Right renal pelvis (tissue), 4 donors: ENCODE measurements at places on chromosomes 3 and 15.

GRCh38 chr3:78844307-78844706 is 923.5 kb downstream of the ROBO1 start:
- DNase-seq, result no peak

DNA sequence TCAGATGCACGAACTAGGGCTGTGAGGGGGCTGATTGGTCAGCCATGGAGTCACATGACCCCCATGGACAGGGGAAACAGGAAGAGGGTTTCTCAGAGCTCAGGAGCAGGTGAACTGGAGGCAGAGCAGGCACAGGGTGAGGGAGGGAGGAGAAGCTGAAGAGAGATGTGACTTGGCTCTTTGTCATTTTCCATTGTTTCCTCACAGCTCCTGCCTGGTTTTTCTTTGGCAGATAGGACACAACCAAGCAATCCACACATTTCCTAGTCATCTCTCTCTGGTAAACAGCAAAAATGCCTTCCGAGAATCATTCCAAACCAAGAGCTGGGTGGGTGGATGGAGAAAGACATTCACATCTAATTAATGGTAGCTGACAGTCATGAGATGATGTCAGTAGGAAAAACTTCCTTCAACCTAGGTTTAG is 43.4 kb upstream of the LMCD1 start:
- no peak for DNase-seq

DNA sequence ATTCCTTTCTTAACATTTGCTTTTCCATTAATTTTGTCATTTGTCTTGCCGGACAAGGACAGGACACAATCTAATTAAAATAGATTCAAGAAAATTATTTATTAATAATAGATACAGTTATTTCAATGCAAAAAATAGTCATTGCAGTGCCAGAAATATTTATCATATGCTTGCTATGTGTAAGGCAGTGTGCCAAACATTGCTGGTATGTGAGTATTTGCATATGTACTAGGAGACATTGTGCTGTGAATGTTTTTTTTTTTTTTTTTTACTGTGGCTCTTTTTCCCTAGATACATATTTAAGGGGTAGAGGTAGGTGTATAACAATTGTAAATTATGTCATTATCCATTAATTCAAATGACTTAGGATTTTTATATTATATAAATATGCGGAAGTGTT is 23.3 kb downstream of the SPRED1 start:
- no peak for DNase-seq

DNA sequence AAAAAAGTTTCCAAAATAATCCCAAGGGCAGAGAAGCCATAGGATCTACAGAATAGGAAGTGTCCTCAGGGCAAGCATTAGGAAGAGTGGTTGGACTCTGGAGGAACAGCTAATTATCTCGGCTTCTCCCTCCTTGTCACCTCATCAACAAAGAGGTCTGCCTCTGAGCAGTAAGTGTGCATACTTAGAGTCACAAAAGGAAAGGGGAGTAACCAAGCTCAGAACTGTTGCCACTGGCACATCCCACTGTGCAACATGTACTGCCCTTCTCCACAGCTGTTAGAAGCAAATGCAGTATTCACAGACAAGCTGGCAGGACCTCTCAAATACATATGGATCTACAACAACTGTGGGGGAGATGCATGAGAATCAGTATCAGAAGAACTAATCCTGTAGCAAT is 31.5 kb downstream of the NGLY1 start:
- DNase-seq, result no peak

DNA sequence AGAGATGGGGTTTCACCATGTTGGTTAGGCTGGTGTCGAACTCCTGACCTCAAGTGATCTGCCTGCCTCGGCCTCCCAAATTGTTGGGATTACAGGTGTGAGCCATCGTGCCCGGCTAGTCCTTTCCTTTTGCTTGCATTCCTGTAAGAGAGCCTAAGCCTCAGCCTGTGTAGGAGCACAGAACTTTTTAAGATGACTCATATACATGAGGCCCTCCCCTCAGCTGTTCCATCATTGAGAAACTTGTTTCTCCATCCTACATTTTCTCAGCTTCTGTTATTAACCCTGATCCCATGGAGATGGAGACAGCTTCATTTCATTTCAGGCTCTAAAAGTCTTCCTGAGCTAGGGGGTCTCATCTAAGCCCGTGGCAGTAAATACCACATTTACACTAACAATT is 123.3 kb downstream of the PLOD2 start:
- DNase-seq, result no peak

GRCh38 chr3:50390508-50391224 is 31.3 kb upstream of the TMEM115 start:
- no peak for DNase-seq
